ENCODE measurements at places on chromosomes 7 and 10. TPM values are rescaled to one million over a fixed set of nuclear protein-coding genes. Genes with fewer than 3 reads are reported as not detected.

Gene AASS
- total RNA-seq, result 98.4 TPM

Gene EBLN1
- not detected for total RNA-seq

Gene RAB19
- total RNA-seq, result 3.2 TPM

Gene CLCN1
- 0.18 TPM for total RNA-seq

Gene MCMBP
- total RNA-seq, result 53.0 TPM

Gene SAMD8
- total RNA-seq, result 15.4 TPM

Gene LDB3
- total RNA-seq, result 3.2 TPM

Gene ACSM6
- not detected for total RNA-seq

Data from lung (tissue), 17 donors.